ENCODE measurements at places on chromosomes 12 and 14.

DNA sequence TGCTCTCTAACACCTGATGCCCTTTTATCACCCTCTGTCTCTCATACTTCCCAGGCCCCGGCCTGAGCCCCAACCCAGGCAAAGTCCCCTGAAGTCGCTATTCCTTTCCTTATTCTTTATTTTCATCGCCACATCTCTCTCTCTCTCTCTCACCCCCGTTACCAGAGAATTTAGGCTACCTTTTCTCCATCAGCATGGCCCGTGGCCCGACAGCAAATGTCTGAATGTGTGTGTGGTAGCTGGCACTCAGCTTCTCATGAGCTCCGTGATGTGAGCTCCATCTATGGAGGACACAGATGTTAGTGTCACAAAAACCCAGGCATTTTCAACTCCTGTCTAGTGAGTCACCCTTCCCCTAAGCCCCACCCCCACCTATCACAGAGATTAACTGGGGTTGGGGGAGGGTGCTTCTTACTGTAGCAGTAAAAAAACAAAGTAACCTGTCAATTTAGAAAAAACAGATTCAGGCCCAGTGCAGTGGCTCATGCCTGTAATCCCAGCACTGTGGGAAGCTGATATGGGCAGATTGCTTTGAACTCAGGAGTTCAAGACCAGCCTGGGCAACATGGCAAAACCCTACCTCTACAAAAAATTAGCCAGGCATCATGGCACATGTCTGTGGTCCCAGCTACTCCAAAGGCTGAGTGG lies 53.8 kb downstream of the VCPKMT start:
- peak; percentile 89 for DNase-seq

GRCh38 chr14:99352688-99353280 lies 80.8 kb upstream of the BCL11B start:
- DNase-seq, result no peak

DNA sequence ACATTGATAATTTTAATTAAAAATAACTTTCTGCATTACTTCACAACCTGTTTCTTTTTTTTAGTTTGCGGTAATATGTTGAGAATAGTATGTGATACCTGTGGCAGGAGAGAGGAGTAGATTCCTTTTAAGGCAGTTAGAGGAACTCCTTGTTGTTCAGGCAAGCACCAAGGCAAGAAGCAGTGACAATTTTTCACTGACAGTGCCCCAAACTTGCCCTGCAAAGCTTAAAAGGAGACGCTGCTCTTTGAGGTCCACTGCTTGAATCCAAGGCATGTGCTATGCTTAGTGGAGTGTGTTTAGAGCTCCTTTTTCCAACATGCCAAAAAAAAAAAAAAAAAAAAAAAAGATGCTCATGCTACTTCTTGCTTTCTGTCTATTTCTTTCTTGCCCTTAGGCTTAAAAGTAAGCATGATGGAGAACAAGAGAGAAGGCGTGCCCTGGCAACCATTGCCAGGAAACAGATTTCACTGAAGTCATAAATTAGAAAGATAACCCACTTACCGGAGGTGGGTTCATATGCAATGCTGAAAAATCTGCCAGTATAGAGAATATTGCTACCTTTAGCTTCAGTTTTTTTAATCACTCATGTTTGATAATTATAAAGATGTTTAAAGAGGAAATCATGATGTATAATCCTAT lies 58.3 kb upstream of the DYRK2 start:
- DNase-seq, result no peak

DNA sequence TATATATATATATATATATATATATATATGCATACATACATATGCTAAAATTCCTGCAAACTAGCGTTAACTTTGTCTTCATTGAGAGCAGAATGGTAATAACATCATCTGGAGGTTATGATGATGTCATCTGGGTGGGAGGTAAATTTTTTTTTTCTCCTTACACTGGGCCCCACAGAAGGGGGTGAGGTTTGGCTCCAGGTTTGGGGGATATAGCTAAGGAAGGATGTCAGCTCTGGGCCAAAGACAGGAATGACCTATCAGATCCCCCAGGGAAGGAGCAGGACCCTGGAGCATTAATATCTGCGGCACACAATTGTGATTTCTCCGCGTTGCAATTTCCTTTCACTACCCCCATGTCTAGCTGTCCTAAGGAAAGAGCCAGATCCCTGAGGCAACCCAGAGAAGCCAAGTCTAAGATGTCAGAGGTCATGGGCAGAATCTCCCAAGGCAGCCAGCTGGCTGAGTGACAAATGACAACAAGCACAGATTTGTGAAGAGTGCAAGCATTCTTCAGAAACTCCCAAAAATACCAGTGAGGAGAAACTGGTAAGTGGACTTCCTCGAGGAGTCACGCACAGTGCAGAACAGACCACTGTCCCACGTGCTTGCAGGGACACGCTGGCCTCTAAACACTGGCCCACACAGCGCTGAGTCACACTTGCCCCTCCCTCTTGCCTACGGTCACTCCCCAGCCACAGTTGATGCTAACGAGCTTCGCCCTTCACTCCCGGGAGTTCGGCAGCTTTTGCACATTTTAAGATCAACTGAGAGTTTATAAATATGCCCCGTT lies 9.9 kb downstream of the UBC start:
- peak; percentile 25 for DNase-seq

DNA sequence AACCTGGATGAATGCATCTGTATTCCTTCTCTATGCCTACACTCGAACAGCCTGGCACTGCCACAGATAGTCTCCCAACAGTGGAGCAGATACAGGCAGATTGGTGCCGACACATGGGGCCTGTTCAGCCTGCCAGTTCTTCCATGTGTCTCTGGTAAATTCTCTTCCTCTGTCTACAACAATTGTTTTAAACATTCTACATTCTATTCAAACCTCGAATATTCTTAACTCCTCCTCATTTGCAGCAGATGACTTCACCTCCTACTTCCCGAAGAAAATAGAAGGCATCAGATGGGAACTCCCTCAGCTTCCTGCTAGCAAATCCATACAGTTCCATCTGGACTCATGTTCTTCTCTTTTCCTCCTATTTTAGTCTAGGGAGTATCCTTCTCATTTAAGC lies 43.1 kb upstream of the OTOGL start:
- no peak for DNase-seq

- DNase-seq, result no peak
Measured at GRCh38 chr12:49990273-49990672, 17.5 kb downstream of the AQP6 start.

- DNase-seq, result no peak
Measured at GRCh38 chr14:68135566-68135965, 316.0 kb downstream of the RAD51B start.

- no peak for DNase-seq
Measured at GRCh38 chr12:6790496-6791150, 1.3 kb downstream of the CD4 start.

DNA sequence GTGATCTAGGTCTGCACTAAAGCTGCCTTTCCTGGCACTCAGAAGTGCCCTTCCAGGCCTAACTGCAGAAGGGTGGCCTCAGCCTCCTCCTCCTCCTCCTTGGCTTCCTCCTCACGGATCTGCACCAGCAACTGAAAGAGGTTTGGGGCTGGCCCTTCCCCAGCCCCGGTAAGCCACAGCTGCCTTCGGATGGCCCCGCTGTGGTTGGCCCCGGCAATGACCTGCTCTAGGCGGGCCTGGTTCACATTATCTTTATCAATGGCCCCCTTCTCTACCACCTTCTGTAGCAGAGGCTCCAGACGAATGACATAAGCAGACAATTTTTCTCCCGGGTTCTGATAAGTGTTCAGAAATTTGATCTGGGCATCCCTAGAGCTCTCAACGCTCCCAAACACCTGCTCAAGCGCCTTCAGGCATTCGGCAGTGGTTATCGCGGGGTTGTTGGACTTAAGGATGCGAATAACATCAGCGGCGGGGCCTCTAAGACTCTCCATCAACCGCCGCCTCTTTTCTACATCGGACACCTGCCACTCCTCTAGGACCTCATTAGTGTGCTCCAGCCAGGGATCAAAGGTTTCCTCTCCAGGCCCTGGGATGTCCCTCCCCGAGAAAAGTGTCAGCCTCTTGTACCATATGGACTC lies 1.5 kb downstream of the PNMA1 start:
- DNase-seq, result no peak

GRCh38 chr14:89926694-89927093 lies 27.8 kb downstream of the EFCAB11 start:
- no peak for DNase-seq

DNA sequence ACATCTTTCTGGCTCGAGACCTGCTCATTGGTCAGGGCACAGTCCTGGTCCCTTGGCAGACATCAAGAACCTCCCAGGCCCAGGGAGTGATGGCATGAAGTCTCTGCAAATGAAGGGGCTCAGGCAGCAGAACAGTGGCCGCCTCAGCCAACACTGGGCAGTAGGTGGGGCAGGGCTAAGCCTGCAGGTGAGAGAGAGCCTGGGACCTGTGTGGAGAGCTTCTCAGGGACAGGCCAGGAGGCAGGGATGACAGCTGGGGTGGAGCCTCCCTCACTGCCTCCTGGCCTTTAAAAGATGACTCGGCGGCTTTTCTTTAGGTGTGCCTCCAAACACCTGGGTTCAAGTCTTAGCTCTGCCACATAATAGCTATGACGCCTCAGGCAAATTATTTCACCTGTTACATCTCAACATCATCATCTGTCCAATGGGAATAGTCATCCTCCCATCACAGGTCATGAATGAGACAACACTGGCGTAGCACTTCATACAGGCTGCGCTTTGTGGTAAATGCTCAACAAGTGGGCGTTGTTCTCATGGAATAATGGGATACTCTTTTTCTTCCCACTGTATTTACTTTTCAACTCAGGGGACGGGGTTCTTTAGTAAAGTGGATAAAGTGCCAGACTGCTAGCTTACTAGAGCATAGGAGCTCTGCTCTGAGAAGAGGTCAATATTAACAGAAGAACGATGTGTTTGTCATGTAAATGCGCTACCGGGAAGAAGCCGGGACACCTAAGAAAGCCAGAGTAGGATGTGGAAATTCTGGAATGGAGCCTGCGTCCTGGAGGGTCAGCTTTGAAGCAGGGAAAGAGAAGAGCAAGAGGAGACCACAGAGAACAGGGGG lies 277.4 kb downstream of the FOXN3 start:
- no peak for DNase-seq

DNA sequence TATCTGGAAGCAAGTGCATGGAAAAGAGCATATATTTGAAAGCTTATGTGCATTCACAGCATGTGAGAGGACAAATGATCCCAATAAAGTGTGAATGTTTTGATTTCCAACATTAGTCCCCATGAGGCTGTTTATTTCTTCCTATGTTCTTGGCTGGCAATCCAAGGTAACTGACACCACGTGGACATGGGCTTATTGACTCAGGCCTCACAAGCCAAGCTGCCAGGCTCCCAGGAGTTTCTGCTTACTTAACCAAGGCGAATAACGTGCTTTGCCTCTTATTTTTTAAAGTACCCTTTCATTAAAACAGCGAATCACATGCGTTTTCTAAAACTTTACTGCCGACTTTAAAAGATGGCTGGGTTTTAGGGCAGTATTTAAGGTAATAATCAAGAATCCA lies 441.7 kb downstream of the FUT8 start:
- DNase-seq, result no peak

DNA sequence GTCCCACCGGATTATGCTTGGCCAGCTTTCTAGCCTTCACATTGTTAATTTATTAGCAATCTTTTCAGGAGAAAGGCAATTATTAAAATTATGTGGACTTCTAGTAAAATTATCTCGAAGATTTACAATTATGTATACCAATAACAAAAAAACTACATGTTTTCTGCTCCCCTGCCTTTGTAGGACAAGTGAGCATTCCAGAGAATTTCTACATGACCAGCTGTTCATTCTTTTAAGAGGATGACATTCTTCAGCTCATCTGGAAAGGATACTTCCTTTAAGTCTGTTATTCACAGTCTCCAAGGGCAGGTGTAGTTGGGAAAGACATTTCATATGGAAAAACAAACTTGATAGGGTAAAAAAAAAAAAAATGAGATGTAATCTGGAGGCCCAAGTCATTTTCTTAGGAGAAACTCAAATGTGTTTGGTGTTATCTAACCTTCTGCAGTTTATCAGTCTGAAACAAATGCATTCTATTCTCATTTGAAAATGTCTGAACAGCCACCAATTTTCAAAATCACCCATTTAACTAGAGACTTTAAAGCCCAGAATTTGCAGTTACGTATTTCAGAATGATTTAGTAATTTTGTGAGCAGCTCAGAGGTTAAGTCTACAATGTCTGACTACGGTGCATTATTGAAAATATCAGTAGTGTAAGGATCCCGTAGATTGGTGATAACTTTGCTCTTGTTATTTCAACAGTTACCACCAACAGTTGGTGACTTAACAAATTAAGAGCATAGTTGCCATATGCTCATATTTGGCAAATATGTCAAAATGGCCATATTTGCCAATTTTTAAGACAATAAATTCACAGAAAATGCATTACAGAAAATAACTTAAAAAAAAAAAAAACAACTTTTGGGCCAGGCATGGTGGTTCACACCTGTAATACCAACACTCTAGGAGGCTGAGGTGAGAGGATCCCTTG lies 1.8 kb upstream of the PHLDA1 start:
- DNase-seq, result no peak

DNA sequence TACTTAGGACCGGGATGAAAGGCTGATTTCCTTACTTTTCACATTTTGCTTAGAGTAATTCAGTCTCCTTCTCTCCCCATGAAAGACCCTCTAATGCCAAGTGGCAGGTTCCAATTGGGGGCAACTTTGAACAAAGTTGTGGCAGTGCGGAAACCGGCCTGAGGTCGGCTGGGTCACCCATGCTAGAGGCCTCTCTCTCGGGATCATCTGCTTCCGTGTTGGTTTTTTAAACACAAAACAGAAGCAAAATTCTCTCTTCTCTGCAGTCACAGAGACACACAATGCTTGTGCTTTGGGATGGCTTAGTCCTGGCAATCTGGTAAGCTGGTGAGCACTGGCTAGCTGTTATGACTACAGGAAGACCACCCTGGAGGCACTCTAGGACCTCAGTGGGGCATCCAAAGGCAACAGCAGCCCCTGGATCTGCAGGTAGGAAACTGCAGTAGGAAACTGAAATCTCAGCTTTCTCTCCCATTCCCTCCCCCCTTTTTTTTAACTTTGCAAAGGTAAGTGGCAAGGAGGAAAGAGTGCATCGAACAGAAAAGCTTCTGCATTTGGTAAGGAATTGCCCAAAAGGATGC lies 102.1 kb downstream of the BCL11B start:
- no peak for DNase-seq

- DNase-seq, result no peak
Measured at GRCh38 chr14:21703357-21704326, 30.0 kb upstream of the OR4E1 start.

- no peak for DNase-seq
Measured at GRCh38 chr12:65596514-65597091, 227.7 kb upstream of the HMGA2 start.

- no peak for DNase-seq
Measured at GRCh38 chr12:125093681-125094330, 28.6 kb downstream of the AACS start.

GRCh38 chr12:127592245-127592644 lies 674.7 kb upstream of the TMEM132C start:
- DNase-seq, result no peak

GRCh38 chr12:119229837-119230236 lies 51.1 kb downstream of the HSPB8 start:
- DNase-seq, result no peak

DNA sequence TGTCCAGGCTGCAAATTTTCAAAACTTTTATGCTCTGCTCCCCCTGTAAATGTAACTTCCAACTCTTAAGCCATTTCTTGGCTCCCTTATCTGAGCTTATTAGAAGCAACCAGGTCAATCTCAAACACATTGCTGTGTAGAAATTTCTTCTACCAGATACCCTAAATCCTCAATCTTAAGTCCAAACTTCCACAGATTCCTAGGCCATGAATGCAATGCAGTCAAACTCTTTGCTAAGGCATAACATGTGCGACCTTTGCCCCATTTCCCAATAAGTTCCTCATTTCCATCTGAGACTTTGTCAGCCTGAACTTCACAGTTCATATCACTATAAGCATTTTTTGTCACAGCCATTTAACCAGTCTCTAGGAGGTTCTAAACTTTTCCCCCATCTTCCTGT lies 64.5 kb downstream of the TMTC3 start:
- no peak for DNase-seq
